Suprapubic skin (tissue), 4 donors: ENCODE measurements at places on chromosomes 5 and 9. TPM values are rescaled to one million over a fixed set of nuclear protein-coding genes. Genes with fewer than 3 reads are reported as not detected.

KIF12 gene
- 3.1 TPM for total RNA-seq

SPAAR gene
- 1.1 TPM for total RNA-seq

ANKRD34B gene
- total RNA-seq, result not detected

BARHL1 gene
- total RNA-seq, result not detected

DNA sequence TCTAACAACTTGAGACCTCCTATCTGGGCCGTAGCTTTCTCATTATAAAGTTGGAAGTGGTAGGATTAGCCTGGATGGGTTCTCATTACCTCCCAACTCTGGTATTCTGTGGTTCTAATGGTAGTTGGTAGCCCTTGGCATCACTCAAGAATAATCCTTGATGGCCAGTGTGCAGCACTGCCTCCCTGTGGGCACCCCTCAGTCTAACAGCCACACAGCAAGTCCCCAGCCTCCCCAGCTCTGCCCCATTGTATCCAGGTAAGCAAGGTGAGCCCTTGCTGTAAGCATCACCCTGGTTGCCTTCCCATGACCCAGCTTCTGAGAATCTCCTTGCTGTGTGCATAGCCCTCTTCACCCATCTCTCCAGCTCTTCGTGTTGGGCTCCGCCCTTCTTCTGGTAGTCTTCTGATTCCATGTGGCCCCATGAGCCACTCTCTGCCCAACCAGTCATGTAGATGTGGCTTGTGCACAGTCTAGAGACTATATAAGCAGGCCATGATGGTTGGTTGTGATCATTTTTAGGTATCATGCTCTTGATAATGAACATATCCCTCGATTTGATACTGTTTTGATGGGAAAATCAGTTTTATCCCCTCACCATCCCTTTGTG is 57.6 kb upstream of the GRHPR start:
- DNase-seq, result no peak
- H3K36me3 ChIP-seq, result no peaks in the 10 kb centered on the region
- no peaks in the 10 kb centered on the region for H3K27me3 ChIP-seq

DNA sequence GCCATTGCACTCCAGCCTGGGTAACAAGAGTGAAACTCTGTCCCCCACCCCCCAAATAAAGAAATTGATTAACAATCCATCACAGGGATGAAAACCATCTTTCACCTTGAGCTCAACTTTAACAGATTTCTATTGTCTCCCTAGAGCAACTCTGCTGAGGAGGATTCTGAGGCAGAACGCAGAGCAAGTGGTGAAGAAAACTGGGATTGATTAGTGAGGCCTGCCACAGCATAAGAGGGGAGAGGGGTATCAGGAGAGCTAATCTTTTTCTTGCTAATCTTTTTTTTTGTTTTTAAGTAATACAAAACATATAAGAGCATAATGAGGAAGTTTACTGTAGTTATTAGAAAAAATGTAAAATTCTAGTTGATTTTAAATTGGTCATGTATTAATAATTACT is 8.9 kb downstream of the TXNDC8 start:
- no peaks in the 10 kb centered on the region for H3K27me3 ChIP-seq
- no peak for DNase-seq
- no peaks in the 10 kb centered on the region for H3K4me1 ChIP-seq
- H3K36me3 ChIP-seq, result no peaks in the 10 kb centered on the region
- H3K27ac ChIP-seq, result no peak overlapping the region

DMRT1 gene
- not detected for total RNA-seq

SYK gene
- 22.0 TPM for total RNA-seq

- H3K36me3 ChIP-seq, result no peaks in the 10 kb centered on the region
- no peak for DNase-seq
- no peaks in the 10 kb centered on the region for H3K27me3 ChIP-seq
- H3K4me3 ChIP-seq, result no peak overlapping the region
- H3K4me1 ChIP-seq, result no peaks in the 10 kb centered on the region
- no peak overlapping the region for H3K27ac ChIP-seq
Measured at GRCh38 chr5:10448754-10449360, 7.2 kb downstream of the ROPN1L start.

CDX1 gene
- 0.26 TPM for total RNA-seq

DNA sequence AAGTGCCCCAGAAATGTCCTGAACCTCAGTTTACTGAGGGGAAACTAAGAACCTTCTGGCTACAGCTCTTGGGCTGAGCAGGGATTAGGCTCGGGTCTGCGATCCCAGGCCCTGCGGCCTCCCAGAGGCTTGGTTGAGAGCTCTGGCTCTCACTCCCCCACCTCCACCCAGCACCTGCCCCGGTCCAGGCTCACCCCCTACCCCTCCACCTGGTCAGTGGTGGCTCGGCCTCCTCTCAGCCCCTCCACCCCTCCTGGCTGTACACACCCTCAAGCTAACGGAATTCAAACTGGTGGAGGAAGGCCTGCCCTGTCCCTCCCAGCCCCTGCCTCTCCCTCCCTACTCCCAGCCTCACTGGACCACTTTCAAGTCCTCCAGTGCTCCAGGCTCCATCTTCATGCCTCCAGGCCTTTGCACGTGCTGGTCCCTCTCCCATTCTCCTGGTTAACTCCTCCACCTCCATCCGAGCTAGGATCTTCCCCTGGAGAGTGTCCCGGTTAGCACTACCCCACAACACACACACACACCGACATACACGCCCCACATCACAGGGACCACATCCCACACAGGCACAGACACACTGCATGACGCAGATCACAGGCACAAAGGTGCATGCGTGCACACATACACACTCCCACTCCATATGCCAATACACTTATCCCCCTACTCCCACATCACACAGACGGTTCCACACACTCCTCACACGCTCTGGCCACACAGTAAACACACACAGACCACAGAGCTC is 130.9 kb downstream of the C9orf50 start:
- peaks cover 99% of the 10 kb centered on the region for H3K4me1 ChIP-seq
- DNase-seq, result no peak
- peak overlapping the region; percentile 58 for H3K4me3 ChIP-seq
- H3K36me3 ChIP-seq, result peaks cover 13% of the 10 kb centered on the region
- no peaks in the 10 kb centered on the region for H3K27me3 ChIP-seq

DNA sequence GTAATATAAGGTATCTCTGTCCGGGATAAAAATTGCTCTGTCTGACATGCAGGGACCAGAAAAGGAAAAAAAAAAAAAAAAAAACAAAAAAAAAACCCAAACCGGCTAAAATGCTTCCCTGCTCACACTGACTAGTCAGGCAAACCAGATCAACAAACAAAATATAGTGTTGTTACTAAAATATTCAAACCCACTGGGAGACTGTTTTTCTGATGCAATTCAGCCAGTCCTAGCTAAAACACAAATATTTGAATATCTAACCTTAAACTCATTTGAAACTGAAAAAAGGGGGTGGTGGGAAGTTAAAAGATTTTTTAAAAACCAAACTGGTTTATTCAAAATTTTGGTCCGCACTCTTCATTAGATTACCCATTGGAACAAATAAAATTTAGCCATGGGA is 61.0 kb downstream of the APBA1 start:
- H3K27ac ChIP-seq, result no peak overlapping the region
- no peaks in the 10 kb centered on the region for H3K36me3 ChIP-seq
- no peak overlapping the region for H3K4me3 ChIP-seq
- H3K4me1 ChIP-seq, result peaks cover 3% of the 10 kb centered on the region
- H3K27me3 ChIP-seq, result no peaks in the 10 kb centered on the region

PAEP gene
- not detected for total RNA-seq

SLC34A3 gene
- total RNA-seq, result not detected

DNA sequence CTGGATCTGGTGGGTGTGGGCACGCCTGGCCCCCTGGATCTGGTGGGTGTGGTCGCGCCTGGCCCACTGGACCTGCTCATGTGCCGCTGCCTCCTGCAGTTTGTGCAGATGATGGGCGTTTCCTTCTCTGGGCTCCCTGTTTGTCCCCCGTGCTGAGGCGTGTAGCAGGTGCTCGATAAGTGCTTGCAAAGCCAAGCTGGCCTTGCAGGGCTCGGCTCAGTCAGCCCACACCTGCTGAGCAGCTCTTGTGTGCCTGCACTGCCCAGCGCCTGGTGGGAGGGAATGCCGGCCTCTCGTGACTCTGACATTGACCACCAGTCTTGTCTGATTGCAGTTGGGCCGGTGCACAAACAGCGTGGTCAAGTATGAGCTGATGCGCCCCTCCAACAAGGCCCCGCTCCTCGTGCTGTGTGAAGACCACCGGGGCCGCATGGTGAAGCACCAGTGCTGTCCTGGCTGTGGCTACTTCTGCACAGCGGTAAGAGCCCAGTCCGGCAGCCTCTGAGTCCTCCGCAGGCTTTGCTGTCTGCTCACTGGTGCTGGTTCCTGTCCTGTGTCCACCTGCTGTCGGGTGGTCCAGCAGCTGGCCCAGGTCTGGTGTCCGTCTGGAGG is 102.7 kb upstream of the CACNA1B start:
- no peak for DNase-seq
- peaks cover 84% of the 10 kb centered on the region for H3K36me3 ChIP-seq
- H3K4me3 ChIP-seq, result no peak overlapping the region
- no peak overlapping the region for H3K27ac ChIP-seq
- H3K27me3 ChIP-seq, result no peaks in the 10 kb centered on the region
- H3K4me1 ChIP-seq, result no peaks in the 10 kb centered on the region

PCDHGB6 gene
- 8.6 TPM for total RNA-seq

- peaks cover 5% of the 10 kb centered on the region for H3K4me1 ChIP-seq
- H3K4me3 ChIP-seq, result no peak overlapping the region
- H3K27me3 ChIP-seq, result no peaks in the 10 kb centered on the region
- no peak overlapping the region for H3K27ac ChIP-seq
- H3K36me3 ChIP-seq, result no peaks in the 10 kb centered on the region
Measured at GRCh38 chr9:131111186-131111853, 14.1 kb upstream of the NUP214 start.

- no peaks in the 10 kb centered on the region for H3K27me3 ChIP-seq
- no peak overlapping the region for H3K27ac ChIP-seq
- peaks cover 26% of the 10 kb centered on the region for H3K36me3 ChIP-seq
- H3K4me1 ChIP-seq, result no peaks in the 10 kb centered on the region
- no peak for DNase-seq
Measured at GRCh38 chr9:5789489-5789888, 43.4 kb downstream of the ERMP1 start.

- H3K4me1 ChIP-seq, result peaks cover 10% of the 10 kb centered on the region
- no peak overlapping the region for H3K4me3 ChIP-seq
- no peak for DNase-seq
Measured at GRCh38 chr9:36985061-36985768, 48.9 kb downstream of the PAX5 start.

RORB gene
- total RNA-seq, result 0.25 TPM

- DNase-seq, result no peak
- H3K4me3 ChIP-seq, result no peak overlapping the region
- H3K27ac ChIP-seq, result no peak overlapping the region
- no peaks in the 10 kb centered on the region for H3K36me3 ChIP-seq
- no peaks in the 10 kb centered on the region for H3K4me1 ChIP-seq
- no peaks in the 10 kb centered on the region for H3K27me3 ChIP-seq
Measured at GRCh38 chr5:137761566-137761965, 7.4 kb upstream of the HNRNPA0 start.

DNA sequence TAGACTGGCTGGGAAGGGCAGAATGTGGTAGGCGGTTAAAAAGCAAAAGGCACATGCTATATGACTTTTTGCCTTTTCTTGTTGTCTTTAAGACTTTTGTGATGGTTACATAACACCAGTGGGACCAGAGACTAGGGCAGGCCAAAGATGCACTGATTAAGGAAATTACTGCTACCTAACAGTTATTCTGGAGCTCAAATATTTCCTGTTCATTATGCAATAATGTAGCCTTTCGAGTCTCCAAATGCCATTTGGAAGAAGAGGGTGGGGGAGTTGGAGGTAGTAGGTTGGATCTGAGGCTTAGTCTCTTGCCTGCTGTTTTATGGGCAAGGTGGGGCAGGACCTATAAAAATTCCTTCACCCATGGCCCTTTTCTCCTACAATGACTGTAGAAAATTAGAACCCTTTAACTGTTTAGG is 51.7 kb downstream of the SH3GL2 start:
- no peak overlapping the region for H3K4me3 ChIP-seq
- DNase-seq, result no peak
- no peaks in the 10 kb centered on the region for H3K36me3 ChIP-seq
- no peaks in the 10 kb centered on the region for H3K4me1 ChIP-seq
- H3K27ac ChIP-seq, result no peak overlapping the region
- H3K27me3 ChIP-seq, result no peaks in the 10 kb centered on the region

GARNL3 gene
- total RNA-seq, result 12.5 TPM

DNA sequence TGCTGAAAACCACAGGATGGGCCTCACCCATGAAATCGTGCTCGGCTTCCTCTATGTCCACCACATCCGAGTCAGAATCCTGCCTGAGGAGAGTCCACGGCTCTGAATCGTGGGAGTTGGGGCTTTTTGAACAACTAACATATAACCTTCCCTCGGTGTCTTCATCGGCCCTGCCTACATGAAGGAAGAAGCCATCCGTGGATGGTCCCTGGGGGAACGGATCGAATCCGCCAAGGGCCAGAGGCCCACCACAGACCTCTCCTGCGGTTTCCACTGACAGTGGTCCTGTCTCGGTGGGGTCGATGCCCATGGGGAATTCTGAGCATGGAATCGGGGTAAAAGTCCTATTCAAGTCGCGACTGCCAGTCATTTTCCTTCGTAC is 85.0 kb downstream of the CAMSAP1 start:
- no peak for DNase-seq
- no peaks in the 10 kb centered on the region for H3K4me1 ChIP-seq
- peaks cover 79% of the 10 kb centered on the region for H3K36me3 ChIP-seq

ACSL6 gene
- 0.89 TPM for total RNA-seq

DNA sequence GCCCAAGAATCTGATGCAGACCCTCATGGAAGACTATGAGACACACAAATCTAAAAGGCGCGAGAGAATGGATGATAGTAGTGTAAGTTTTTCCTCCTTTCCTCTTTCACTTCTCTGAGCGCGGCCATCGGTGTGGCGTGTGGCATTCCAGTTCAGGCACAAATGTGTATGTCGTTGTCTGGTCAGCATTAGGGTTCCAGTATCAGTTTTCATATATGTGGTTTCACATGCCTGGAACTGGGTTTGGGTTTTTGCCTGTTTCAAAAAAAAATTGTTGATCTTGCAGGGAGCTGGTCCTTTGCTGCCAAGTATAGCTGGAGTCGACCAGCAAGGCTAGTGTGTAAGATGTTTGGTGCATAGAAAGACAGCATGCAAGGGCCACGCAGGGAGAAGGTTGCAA is 51.5 kb downstream of the C9orf152 start:
- no peak overlapping the region for H3K27ac ChIP-seq
- DNase-seq, result no peak
- no peaks in the 10 kb centered on the region for H3K27me3 ChIP-seq
- no peaks in the 10 kb centered on the region for H3K36me3 ChIP-seq
- H3K4me3 ChIP-seq, result no peak overlapping the region
- peaks cover 28% of the 10 kb centered on the region for H3K4me1 ChIP-seq

GRCh38 chr5:118354797-118355196 is 633.5 kb downstream of the DTWD2 start:
- H3K4me3 ChIP-seq, result no peak overlapping the region
- no peak for DNase-seq
- H3K27ac ChIP-seq, result no peak overlapping the region
- H3K4me1 ChIP-seq, result no peaks in the 10 kb centered on the region
